ENCODE measurements at places on chromosomes 2 and 18.

DNA sequence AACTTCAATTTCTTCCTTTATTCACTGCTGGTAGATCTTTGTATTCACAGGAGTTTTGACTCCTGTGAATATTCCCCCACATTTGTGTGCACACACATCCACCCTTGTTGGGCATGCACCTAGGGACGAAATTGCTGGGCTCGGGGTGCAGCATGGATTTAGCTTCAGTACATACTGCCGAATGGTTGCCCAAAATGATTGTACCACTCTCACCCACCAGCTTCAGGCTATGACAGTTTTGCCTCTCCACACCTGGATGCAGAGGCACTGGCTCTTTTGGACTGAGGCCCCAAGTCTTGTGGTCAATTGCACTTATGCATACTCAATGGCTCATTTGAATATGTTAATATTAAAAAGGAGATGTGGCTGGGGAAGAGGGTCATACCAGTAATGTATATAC is 65.1 kb upstream of the ODC1 start:
- DNase-seq = no peak

- no peak for DNase-seq
Observed at GRCh38 chr2:25855065-25855464, 23.2 kb downstream of the ASXL2 start.

- no peak for DNase-seq
Observed at GRCh38 chr2:46306330-46306751, 9.1 kb downstream of the EPAS1 start.

DNA sequence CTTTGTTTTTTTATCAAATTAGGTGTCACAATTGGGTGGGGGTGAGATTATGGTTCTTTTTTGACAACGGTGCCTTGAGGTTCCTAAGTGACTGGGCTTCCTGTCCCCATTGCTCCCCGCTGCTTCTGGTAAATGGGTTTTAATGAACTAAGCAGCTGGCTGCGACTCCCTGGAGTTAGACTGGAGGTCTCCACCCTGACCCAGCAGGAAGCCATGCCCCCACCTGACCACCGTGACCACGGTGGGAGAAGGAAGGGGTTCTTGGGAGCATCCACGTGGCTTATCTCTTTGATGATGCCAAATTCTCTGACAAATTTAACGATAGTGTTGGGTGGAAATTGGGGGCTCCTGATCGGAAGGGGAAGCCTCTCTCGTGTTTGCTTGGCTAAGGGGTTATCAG is 12.2 kb downstream of the CNDP2 start:
- no peak for DNase-seq

DNA sequence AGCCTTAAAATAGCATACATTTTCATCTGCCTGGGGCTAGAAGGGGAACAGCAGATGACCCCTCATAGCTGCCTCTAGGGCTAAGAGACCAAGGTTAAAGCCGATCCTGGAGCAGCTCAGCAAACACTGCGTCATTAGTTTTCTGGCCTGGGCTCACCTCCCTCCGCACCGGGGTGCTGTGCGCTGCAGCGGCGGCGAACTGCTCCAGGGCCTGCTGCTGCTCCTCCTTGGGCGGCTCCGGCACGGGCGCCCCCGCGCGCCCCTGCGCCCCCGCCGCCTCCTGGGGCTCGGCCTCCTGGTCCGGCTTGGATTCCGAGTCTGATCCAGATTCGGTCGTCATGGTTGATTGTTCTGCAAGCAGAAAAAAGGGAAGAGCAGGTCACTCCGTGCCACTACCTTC is 55.0 kb downstream of the EPB41L3 start:
- DNase-seq = no peak

DNA sequence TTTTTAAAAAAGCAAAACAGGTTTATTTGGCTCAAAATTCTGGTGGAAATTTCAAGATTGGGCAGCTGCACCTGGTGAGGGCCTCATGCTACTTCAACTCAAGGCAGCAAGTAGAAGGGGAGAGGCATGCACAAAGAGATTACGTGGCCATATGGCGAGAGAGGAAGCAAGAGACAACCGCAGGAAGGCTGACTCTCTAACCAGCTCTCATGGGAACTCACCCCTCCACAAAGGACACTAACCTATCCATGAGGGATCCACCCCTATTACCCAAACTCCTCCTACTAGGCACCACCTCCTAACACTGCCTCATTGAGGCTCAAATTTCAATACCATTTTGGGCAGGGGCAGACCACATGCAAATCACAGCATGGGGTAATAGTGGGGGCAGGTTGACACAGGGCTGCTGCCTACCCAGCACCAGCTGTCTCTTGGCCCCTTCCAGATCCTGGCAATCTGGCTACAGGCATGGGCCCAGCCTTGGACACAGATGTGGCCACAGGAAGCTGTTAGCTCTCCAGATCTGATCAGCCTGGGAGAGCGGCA is 2.0 kb upstream of the CAPN10 start:
- peak; percentile 28 for DNase-seq

DNA sequence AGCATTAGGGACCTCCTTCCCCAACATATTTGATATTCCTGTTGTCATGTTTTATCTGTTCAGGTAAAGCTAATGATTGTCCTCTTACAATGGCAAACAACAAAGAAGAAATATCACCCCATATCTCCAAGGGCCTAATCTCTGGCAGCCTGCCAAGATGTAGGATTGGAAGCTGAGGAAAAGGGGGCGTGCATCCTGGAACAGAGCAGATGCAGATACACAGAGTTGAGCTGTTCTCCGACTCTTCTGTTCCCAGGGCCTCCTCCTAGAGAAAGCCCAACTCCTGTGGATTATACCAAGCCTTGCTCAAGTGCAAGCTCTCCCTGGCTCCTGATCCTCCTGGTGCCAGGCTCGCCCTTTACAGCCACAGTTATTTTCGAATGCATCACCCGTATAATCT is 35.2 kb upstream of the CD207 start:
- no peak for DNase-seq

DNA sequence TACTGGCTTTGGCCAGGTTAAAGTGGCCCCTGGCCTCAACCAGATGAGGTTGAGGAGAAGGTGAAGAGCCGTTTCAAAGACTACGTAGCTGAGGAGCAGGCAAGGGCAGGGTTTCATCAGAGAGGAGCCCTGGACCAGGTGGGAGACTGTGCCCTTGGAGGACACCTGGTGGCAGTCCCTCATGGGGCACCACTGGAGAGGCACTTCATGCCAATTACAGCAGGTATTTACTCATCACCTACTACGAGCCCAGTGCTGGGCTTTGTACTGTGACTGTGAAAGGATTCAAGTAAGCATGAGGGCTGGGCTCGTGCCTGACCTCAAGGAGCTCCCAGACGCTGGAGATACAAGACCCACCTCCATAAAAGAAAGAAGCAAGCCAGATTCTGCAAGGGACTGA is 37.6 kb downstream of the SMAD7 start:
- no peak for DNase-seq

DNA sequence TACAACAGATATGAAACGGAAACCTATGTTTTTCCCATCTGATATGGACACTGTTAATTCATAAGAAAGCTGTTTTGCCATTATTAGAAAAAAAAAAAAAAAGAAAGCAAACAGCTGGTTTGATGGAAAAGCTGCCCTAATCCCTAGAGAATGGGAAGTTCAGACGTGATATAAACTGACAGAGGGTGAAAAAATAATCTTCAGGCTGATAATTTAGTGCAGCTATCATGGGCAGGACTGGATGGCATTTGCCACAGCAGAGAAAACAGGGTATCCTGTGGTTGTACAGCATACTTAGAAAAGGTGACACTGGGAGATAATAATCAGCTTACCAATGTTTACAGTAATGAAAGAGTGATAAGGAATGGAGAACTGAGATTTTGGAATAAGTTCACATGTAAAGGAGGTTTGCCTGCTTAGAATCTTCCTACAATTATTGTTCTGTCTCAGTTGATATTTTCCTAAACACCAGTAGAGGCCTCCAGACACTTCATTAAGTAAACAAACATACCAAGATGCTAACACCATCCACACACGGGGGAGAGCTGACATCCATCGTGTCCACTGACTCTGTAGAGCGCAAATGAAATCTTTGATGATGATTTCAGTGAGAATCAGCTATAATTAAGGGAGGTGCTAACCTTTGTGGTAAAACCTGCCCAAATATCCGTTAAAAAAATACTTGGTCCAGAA is 211.6 kb upstream of the MMADHC start:
- peak; percentile 10 for DNase-seq

GRCh38 chr2:125543968-125544514 is 1111.9 kb upstream of the GYPC start:
- DNase-seq = no peak

DNA sequence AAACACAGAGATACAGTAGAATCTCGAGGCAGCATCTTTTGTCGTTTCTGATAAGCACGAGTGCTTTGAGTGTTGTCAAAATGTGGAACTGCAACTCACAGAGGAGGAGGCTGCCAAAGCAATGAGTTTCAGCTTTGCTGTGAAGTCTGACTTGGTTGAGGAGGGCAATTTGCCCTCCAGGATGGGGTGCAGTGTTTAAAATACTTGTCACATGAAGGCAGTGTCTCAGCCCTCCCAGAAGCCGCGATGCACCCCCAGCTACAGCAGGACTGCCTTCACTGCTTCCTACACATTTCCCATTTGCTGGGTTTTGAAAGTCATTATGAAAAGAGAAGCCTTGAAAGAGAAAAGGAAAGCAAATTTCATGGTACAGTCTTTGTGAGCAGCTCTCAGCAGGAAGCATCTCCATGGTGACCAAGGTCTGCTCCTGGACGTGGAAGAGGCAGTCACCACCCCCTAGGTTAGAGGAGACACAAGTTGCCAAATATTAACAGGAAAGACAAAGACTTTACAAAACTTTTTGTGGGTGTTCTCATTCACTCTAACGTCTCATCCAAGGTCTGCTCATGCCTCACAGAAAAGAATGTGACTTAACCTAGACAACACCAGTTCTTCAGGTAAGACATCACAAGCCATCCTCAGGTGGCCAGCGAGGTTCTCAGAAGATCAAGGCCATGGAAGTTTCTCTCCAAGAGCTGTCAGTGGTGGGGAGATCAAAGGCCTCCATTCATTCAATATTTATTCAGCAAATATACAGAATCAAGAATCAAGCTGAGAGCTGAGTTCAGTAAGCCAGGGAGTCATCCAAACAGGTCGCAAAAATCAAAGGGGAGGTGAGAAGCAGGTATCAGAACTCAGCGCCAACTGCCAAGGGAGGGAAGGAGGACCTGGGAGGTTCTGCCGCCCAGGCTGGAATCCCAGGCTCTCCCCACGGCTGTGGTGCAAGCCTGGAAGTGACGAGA is 476.0 kb downstream of the EIPR1 start:
- DNase-seq = no peak

DNA sequence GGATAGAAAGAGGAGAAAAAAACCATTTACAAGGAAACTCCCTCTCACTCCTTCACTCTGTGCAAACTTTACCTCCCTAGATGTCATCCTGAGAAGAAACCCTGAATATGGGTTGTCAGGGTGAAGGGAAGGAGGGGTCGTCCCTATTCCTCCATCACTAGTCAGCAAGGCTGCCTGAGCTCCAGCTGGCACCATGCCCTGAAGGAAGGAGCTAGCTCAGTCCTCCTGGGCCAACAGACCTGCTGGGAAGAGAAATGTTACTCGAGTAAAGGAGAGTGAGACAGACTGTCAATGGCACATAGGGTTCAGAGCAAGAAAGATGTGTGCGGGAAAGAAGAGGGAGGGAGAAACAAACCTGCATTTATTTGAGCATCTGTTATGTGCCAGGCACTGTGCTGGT is 18.3 kb upstream of the EPAS1 start:
- no peak for DNase-seq

DNA sequence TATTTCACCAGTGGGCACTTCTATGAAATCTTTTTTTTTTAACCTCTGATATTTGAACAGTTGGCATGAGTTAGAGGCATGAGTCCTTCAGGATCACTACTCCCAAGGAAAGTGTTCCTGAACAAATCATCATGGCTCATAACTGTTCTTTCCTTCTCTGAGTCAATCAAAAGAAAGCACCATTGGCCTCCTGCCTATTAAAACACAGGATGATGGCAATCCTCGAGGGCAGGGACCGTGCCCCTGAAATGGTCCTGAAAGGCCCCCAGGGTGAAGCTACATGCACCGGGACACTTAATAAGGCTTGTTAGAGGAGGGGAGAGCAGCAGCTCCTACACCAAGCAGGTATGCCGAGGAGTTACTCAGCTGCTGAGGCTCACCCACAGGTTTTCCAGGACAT is 43.5 kb downstream of the SLC14A2 start:
- DNase-seq = no peak

- DNase-seq = no peak
Observed at GRCh38 chr2:175004730-175004979, 526 bp downstream of the CHN1 start.

DNA sequence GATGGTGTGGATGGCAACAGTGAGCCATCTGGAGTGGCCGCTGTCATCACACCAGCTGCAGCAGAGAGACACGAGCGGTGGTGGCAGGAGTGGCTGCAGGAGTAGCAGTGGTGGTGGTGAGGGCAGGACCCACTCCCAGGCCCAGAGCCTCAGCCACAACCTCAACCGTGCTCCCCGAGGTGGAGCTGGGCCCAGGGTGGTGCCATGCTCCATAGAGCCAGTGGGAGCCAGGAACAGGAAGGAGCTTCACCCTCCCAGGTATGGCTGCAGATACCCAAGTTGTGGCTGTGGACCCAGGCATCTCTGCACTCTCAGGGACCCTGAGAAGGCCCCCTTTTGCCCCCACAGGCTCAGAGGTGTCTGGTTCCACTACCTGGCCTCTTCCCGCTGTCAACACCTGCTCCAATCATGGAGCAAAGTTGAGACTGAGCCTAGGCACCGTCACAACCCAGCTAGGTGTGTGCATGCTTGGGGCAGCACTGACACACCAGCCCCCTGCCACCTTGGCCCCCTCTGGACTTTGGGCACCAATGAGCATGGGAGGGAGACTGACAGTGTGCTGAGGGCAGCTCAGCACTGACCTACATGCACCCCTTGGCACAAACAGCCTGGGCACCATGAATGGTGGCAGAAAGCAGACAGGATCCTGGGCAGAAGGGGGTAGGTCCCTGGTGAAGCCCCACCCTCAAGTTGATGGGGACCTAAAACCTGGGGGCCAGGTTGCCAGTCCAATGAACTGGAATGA is 188.9 kb downstream of the NDUFA10 start:
- no peak for DNase-seq

DNA sequence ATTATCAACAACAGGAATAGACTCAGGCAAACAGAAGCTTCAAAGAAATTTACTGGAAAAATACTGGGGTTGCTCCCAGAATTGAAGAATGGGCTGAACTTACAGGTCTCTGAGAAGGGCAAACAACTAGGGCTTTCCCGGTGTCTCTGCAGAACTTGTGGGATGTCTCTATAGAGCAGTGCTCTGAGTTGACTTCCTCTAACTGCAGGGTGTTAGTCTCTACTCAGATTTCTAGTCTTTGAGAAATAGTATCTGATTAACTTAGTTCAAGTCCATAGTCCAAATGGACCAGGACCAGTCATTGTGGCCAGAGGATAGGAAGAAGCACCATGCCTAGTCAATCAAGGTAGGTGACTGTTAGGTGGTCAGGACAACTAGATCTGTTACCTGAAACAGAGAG is 45.8 kb downstream of the LIMS1 start:
- DNase-seq = no peak

- DNase-seq = no peak
Observed at GRCh38 chr2:191018048-191018447, 4.1 kb upstream of the STAT1 start.

DNA sequence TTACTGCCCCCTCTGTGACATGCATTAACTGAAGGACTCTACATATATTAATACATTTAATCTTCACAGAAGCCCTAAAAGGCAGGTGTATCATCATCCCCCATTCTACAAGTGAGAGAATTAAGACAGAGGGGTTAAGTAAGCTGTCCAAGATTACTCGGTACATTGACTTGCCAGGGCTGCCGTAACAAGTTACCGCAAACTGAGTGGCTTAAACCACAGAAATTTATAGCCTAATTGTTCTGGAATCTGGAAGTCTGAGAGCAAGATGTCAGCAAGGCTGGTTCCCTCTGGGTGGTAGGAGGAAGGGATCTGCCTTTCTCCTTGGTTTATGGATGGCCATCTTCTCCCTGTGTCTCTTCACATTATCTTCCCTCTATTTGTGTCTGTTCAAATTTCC is 605.5 kb downstream of the EPHA4 start:
- DNase-seq = peak; percentile 80
